ELF-1 (cell line): ENCODE measurements at places on chromosomes 13 and 19.
A peak's percentile ranks its signal among the peaks of the same experiment; 100 is the strongest.

DNA sequence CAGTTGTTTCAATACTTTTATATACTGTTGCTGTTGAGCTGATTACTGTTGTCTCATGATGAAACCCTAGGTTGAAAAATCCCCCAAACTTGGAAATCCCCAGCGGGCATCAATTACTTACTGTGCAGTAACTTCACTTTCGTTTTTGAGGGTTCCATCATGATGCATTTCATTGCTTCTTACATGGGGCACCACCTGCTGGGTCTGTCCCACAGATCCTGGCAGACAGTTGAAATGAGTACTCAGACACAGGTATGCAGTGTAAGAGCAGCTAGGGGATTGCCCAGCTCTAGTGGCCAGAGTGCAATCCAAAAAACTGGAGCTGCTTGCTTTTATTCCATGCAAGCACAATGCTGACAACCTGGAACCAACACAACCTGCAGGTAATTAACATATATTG is 132.5 kb upstream of the ZNF91 start:
- no peak for DNase-seq

DNA sequence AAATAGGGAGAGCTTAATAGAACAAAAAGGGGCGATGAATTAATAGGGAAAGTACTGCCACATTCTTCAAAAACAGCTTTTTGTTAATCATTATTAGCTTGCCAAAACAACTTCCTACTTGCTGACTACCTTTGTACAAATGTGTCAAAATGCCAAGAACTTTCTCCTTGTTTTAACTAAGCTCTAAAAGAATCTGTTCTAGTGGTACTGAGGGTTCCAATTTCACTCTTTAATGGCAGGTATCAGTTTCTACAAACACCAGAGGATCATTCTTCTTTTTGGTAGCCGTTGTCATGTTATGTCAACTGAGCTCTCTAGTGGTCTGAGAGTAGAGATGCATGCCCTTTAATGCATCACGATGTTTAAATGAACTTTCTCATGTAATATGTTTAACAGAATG is 29.4 kb upstream of the FBXL3 start:
- DNase-seq, result no peak

- DNase-seq, result no peak
Observed at GRCh38 chr13:46660416-46660815, 107.4 kb downstream of the LRCH1 start.

DNA sequence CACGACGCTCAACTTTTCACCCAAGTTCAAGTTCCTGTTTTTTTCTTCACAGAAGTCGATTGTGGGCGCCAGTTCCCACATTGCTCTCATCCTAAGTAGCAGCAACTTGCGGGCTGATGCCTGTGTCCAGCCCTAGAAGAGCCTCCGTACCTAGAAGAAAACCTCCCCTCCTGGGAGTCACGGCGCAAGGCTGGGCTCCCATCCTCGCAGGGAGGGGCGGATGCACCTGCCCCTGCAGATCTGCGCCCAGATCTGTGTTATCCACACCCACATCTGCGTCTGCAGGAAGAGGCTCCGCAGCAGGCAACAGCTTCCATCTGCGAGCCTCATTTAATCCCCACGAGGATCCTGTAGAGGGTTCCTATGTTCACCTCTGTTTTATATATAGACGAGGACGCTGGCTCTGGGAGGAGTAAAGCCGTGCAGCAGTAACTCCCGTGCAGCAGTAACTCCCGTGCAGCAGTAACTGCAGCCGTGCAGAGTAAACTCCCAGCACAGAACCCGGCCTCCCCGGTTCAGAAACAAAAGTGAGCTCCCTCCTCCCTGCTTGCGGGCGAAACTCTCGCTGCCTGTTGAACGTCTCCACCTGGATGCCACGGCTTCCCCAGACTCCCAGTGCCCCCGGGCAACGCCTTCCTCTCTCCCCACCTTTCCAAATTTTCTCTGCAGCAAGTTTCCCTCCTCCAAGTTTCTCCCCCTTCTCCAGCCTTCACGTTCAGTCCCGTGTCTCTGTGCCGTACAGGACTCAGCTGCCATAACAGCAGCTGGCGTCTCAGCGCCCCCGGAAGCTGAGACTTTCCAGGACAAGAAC is 23.5 kb upstream of the LAIR1 start:
- DNase-seq, result peak; percentile 47

DNA sequence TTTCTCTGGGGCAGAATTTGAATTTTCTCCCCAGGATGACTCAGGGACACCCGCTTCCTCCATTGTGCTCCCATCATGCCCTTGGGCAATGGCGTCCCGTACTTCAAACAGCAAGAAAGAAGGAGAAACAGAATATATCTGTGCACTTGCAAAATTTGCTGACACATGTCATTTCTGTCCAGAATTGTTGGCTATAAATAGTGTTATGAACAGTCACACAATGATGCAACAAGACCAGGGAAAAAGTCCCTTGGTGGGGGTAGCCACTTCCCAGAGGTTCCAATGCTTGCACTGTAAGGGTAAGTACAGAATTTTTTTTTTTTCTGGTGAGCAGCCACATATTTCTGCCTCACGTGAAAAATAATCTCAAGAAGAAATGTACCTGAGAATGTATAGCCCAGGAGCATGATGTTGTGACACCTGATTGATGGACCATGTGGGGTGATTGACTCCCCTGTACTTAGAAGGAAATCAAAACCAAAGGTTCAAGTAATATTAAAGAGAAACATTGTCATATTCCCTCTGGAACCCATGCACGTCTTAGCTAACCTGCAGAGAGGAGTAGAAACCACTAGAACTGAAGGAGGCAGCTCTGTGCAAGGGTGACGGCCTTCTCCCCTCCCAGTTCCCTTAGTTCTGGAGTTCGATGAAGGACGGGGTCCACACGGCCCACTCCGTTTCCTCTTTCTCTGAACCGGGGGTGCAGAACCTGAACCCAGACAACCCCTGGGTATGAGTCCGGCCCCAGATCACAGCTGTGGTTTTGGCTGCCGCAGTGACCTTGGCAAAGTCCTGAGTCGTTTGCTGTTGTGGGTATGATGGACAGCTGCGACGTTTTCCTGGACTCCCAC is 9.3 kb upstream of the LAIR1 start:
- no peak for DNase-seq

- DNase-seq, result no peak
Observed at GRCh38 chr13:102724923-102725322, 30.1 kb upstream of the METTL21C start.

DNA sequence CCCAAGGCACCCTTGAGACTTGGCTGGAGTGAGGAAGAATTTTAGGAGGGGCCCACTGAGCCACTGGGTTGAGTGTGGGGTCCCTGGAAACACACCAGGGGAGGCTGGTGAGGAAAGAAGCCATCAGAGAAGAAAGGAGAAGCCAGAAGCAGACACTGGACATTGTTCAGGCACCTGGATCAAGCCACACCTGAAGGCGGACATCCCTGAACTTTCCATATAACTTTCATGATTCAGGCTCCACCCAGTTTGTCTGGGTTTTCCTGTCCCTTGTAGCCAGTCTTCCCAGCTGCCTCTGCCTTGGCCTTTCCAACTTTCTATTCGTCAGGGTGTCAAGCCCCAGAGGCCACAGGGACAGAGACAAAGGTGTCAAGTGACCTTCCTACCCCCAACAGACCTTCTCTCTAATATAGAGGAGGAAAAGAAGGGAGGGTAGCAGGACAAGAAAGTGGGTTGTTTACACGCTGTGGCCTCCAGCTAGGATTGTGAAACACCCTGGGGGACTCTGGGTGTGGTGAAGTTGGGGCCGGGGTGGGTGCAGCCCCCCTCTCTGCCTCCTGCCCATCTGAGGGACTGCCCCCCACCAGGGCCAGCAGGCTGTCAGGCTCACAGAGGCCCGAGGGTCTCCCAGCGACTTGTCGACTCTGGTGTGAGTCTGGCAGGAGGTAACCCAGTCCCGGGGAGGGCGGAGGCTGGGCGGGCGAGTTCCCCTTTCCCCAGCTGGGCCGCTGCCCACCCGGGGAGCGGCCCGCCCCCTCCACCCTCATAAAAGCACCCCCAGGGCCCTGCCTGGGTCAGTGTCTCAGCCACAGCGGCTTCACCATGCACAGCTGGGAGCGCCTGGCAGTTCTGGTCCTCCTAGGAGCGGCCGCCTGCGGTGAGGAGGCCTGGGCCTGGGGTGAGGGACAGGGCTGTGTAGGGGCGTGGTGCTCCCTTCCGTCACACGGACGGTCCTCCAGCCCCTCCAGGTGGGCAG is at the start of gene CFD:
Gene CFD, plus strand, starts transcription at position 797 of the 976 bp plus-strand sequence. Its CDS starts 26 bp downstream, at position 823.
- DNase-seq, result peak; percentile 62

- DNase-seq, result no peak
Observed at GRCh38 chr13:111973186-111973585, 93.8 kb upstream of the SOX1 start.

GRCh38 chr19:14560776-14561108 is 11.1 kb downstream of the NDUFB7 start:
- DNase-seq, result no peak

- DNase-seq, result no peak
Observed at GRCh38 chr19:56969156-56969555, 128.6 kb upstream of the PEG3 start.

DNA sequence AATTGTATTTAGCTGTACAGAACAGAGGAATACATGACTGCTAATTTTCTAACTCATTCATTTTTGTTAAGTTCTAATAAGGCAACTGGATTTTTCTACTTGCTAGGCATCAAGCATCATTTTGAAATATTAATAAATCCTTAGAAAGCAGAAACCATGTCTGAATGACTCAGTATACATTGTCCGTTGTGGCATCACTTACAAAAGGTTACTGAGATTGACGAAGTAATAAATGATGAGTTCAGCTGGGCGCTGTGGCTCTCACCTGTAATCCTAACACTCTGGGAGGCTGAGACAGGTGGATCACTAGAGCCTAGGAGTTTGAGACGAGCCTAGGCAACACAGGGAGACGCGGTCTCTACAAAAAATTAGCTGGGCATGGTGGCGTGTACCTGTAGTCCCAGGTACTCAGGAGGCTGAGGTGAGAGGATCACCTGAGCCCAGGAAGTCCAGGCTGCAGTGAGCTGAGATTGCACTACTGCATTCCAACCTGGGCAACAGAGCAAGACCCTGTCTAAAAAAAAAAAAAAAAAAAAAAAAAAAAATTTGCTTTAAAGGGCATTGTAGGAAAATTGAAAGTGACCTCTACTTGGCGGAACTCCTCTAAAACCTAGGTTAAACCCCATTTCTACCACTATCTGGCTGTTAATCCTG is 36.6 kb downstream of the LHFPL6 start:
- DNase-seq, result no peak

DNA sequence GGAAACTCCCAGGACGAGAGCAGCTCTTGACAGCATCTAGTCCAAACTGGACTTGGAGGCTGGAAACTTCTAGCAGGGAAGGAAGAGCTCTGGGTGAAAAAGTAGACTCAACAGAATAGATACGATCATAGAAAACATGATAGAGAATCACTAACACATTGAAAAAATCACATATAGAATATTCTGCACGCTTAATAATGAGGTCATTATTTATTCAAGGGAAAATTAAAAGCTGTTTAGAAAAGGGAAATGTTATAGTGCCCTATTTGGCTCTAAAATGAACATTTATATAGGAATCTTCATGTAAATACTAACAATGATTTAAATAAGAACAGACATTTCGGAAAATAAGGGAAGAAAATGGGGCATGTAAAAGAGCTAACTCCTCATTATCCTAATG is 15.1 kb downstream of the KL start:
- no peak for DNase-seq

GRCh38 chr19:2810141-2811091 is 9.3 kb upstream of the ZNF554 start:
- DNase-seq, result no peak

DNA sequence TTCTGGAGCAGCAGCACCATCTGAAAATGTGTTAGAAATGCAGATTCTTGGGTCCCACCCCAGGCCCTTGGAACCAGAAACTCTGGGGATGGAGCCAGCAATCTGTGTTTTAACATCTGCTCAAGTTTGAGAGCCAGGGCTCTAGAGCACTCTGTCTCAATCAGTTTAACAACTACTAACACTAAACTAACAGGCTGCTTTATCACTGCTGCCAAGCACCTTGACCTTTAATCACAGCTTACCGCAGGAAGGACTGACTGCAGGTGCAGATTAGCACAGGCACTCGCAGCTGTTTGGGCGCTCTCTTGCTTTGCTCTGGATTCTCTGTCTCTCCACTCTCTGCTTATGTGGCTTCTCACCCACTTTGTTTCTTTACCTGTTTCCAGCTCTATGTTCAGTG is 163.5 kb downstream of the MTUS2 start:
- DNase-seq, result no peak

- no peak for DNase-seq
Observed at GRCh38 chr19:45575216-45575615, 9.4 kb downstream of the OPA3 start.

GRCh38 chr13:94595001-94595949 is 677 bp downstream of the TGDS start:
- no peak for DNase-seq

- no peak for DNase-seq
Observed at GRCh38 chr13:107819071-107819470, 396.3 kb downstream of the LIG4 start.

- DNase-seq, result no peak
Observed at GRCh38 chr19:15108145-15108844, 1.1 kb downstream of the SYDE1 start.

DNA sequence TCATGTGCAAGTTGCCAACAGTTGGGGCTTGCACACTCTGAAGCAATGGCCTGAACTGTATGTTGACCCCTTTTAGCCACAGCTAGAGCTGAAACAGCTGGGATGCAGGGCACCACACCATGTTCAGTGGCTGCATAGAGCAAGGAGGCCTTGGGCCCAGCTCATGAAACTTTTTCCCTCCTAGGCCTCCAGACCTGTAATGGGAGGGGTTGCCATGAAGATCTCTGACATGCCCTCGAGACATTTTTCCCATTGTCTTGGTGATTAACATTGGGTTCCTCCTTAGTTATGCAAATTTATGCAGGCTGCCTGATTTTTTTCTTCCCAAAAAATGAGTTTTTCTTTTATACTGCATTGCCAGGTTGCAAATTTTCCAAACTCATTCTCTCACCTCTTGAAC is 165.1 kb upstream of the PRR20A start:
- peak; percentile 44 for DNase-seq

- no peak for DNase-seq
Observed at GRCh38 chr19:17805427-17805826, 10.5 kb downstream of the B3GNT3 start.

- DNase-seq, result no peak
Observed at GRCh38 chr13:27360562-27360961, 63.9 kb upstream of the GTF3A start.

- no peak for DNase-seq
Observed at GRCh38 chr19:15837221-15837731, 21.8 kb upstream of the OR10H1 start.

GRCh38 chr19:1220976-1221903 is 15.7 kb downstream of the STK11 start:
- no peak for DNase-seq

GRCh38 chr13:106484084-106484483 is 51.4 kb downstream of the EFNB2 start:
- no peak for DNase-seq
